Endothelial cell of coronary artery (primary cell): ENCODE measurements at places on chromosomes 2 and 18. TPM values are rescaled to one million over a fixed set of nuclear protein-coding genes. Genes with fewer than 3 reads are reported as not detected.

FSIP2 gene
- 0.27 and 0.38 TPM in 2 replicates for total RNA-seq

EFHD1 gene
- 0.47 TPM in 1 of 2 replicates, not detected in the other for total RNA-seq

EN1 gene
- not detected in 2 replicates for total RNA-seq

SERPINB10 gene
- total RNA-seq = 0.09 TPM in 1 of 2 replicates, not detected in the other

PLGLB1 gene
- total RNA-seq = 0.18 and 0.75 TPM in 2 replicates

LIMS3 gene
- 10.1 and 28.2 TPM in 2 replicates for total RNA-seq

DHX57 gene
- 23.4 and 24.1 TPM in 2 replicates for total RNA-seq

ZC3H6 gene
- total RNA-seq = 1.4 and 2.9 TPM in 2 replicates

ITM2C gene
- total RNA-seq = 3.8 and 13.0 TPM in 2 replicates

RAMP1 gene
- total RNA-seq = 0.19 TPM in 1 of 2 replicates, not detected in the other

CPS1 gene
- 3.9 and 7.2 TPM in 2 replicates for total RNA-seq

CEBPZ gene
- total RNA-seq = 47.7 and 61.9 TPM in 2 replicates

ACMSD gene
- total RNA-seq = not detected in 2 replicates

VWC2L gene
- not detected in 2 replicates for total RNA-seq

TNFAIP6 gene
- 0.18 and 1.8 TPM in 2 replicates for total RNA-seq

TMEM169 gene
- under 0.01 TPM in 1 of 2 replicates, not detected in the other for total RNA-seq

C2orf78 gene
- not detected in 2 replicates for total RNA-seq

UGT1A5 gene
- total RNA-seq = not detected in 2 replicates

EMILIN1 gene
- 0.90 and 11.1 TPM in 2 replicates for total RNA-seq

CNGA3 gene
- total RNA-seq = not detected in 2 replicates

PLCD4 gene
- total RNA-seq = 0.85 and 1.6 TPM in 2 replicates

RNU2-63P gene
- total RNA-seq = 10.1 and 284 TPM in 2 replicates

IL1RN gene
- total RNA-seq = not detected in 2 replicates

OSBPL6 gene
- total RNA-seq = 3.0 and 3.9 TPM in 2 replicates

GLI2 gene
- under 0.01 and 0.38 TPM in 2 replicates for total RNA-seq

CCDC68 gene
- 2.3 and 5.9 TPM in 2 replicates for total RNA-seq

STAT1 gene
- 55.2 and 62.1 TPM in 2 replicates for total RNA-seq

AGAP1 gene
- 8.0 and 9.0 TPM in 2 replicates for total RNA-seq

ASAP2 gene
- total RNA-seq = 42.7 and 61.9 TPM in 2 replicates

ALPG gene
- not detected in 2 replicates for total RNA-seq

STPG4 gene
- total RNA-seq = 0.09 TPM in 2 replicates

SS18 gene
- 75.4 and 85.4 TPM in 2 replicates for total RNA-seq

MEP1B gene
- 0.19 TPM in 1 of 2 replicates, not detected in the other for total RNA-seq
